PC-9 (cell line): ENCODE measurements at places on chromosomes 2 and 18.

DNA sequence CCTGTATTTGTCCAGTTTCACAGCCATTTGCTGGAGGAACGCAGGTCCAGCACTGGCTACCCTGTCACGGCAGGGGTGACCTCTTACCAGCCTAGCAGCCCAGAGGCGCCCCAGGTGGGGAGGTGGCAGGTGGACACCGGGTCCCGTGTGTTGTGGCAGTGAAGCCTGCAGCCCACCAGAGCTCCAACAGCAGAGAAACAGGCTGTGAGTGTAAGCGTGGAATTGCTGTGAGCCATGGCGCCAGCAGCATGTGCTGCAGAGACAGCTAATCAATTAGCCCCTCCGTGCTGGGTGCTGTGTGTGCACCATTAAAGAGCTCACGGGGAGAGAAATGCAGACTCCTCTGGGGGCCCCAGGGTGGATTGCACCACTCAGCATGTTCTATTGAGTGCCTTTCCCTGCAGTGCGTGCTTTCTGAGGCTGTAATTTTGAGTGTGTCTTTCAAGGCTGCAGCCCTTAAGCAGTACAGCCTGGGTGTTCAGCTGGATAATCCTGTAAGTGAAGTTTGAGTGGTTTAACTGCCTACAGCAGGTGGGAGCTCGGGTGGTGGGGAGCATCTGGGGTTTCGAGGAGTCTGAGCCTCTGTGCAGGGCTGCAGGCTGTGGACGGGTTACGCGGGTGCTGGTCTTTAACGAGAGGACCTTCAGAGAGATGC is 15.9 kb downstream of the RTP5 start:
- DNase-seq, result no peak

- no peak for DNase-seq
Observed at GRCh38 chr2:44602446-44602845, 240.7 kb downstream of the CAMKMT start.

- DNase-seq, result no peak
Observed at GRCh38 chr2:241720560-241720959, 13.9 kb upstream of the D2HGDH start.

DNA sequence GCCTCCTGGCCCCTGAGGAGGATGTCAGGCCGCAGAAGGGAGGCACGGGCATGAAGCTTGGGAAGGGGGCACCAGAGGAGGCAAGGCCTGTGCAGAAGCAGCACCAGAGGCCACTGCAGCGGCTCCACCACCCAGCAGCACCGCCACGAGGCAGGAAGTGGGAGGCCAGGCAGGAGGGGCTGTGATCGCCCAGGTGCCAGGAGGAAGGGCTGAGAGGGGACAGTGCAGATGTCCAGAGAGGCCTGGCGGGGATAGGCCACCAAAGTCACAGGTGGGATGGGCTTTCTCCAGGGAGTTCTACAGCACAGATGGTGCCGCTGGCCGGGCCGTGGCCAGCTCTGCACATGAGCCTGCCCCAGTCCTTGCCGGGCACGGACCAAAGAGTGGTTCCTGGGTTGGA is 6.0 kb upstream of the ALPI start:
- DNase-seq, result no peak

DNA sequence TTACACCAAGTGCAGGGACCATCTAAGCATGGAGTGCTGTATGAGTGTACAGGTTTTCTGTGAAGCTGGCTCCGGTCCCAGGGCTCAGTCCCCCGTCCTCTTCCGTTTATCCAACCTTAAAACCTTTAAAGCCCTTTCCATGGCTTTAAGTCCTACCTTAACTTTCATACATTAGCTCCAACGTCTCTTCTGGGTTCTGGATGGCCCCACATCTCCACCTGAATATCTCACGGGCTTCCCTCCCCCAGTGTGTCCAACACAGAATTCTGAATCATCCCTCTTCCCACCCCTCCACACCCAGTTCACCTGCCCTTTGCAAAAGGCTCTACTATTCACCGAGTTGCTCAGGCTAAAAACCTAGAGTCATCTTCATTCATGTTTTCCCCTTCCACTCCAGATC is 12.8 kb downstream of the ARHGAP25 start:
- DNase-seq, result no peak
